ENCODE measurements at places on chromosomes 5 and 9.

DNA sequence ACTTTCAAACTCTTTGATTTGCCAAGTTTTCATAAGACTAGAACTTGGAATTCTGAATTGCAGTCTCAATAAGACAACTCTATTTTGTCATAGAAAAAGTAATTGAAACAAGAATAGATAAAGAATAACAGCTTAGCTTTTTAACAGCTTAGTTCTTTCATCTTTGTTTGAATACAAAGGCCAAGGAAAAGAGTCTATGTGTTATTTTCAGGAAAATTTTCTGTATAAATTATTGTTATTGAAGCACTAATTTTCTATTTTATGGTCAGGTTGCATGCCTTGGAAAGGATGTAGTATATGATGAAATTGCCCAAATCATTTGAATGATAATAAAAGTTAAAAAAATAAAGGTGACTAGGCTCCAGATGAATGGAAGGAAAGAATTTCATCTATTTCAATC, 25.2 kb upstream of the SPRY4 start:
- no peak for DNase-seq

DNA sequence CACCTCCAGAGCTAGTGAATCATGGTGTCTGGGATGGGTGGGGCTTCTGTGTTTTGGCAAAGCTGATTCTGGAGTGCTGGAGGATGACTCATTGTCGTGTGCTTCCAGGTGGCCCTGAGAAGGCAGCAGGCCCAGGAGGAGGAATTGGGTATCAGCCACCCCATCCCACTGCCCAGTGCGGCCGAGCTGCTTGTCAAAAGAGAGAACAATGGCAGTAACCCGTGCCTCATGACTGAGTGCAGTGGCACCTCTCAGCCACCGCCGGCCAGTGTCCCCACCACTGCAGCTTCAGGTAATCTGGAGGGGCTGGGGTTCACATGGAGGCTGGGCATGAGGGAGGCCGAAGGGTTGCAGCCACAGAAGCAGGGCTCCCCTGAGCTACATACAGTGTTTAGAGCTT, 5.4 kb downstream of the DMRT1 start:
- no peak for DNase-seq

DNA sequence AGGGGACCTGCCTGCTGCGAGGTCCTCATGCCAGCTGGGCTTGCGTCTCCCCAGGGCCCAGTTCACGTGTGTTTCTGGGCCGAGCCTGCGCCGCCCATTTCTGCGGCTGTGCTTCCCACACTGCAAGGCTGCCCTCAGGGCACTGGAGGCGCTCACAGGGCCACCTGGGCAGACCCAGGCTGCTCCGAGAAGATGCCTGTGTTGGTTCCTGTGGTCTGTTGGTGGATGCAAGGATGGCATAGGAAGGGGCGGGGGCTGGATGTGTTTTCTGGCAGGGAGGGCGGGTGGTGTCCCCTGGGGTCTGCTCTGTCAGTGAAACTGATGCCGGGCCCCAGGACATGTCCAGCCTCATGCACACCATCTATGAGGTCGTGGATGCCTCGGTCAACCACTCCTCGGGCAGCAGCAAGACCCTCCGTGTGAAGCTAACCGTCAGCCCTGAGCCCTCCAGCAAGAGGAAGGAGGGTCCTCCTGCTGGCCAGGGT, 25.9 kb downstream of the NKD2 start:
- DNase-seq = no peak

- no peak for DNase-seq
Observed at GRCh38 chr9:129550199-129550839, 70.6 kb downstream of the C9orf50 start.

- no peak for DNase-seq
Observed at GRCh38 chr5:136058039-136058971, 29.5 kb downstream of the TGFBI start.

- DNase-seq = no peak
Observed at GRCh38 chr9:27655441-27655840, 82.2 kb upstream of the C9orf72 start.

- no peak for DNase-seq
Observed at GRCh38 chr9:82583524-82583923, 479.4 kb downstream of the RASEF start.

GRCh38 chr5:146394486-146394885, 52.6 kb upstream of the TCERG1 start:
- no peak for DNase-seq

DNA sequence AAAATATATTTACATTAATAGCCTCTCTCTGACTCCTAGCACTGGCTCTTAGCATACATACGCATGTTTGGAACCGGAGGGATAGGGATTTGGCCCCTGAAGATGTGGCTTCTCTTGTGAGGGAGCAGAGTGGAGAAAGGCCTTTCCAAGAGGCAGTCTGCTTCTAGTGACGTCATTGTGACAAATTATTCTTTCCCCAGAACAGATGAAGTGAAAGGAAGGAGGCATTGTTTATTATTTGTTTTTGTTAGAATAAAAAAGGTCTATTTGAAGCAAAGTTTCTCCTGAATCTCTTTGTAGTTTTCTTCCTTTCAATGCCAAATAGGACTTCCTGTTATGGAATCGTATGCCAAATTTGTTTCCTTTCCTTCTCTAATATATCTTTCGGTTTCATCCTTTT, 361.6 kb downstream of the ICE1 start:
- DNase-seq = no peak

- no peak for DNase-seq
Observed at GRCh38 chr5:171614971-171615653, 170.5 kb upstream of the SMIM23 start.

GRCh38 chr5:1338506-1339070, 6.3 kb downstream of the CLPTM1L start:
- no peak for DNase-seq

- no peak for DNase-seq
Observed at GRCh38 chr5:103094737-103095136, 25.2 kb downstream of the GIN1 start.

DNA sequence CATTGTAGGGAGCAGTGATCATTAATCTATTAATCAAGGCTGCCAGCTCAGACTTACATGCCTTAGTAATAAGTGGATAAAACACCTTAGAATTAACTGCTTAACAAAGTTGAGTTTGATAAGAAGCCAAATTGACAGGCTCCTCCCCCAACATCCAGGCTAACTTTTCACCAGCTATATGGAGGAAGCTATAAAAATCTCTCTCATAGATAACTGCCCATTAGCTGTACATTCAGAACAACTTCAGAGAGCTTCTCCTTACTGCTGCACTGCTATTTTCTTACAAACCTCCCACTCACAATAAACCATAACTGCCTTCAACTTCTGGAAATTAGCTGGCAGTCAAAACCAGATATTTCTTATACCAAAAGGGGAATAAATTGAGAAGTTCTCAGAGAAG, 364.1 kb downstream of the PRELID2 start:
- DNase-seq = no peak

DNA sequence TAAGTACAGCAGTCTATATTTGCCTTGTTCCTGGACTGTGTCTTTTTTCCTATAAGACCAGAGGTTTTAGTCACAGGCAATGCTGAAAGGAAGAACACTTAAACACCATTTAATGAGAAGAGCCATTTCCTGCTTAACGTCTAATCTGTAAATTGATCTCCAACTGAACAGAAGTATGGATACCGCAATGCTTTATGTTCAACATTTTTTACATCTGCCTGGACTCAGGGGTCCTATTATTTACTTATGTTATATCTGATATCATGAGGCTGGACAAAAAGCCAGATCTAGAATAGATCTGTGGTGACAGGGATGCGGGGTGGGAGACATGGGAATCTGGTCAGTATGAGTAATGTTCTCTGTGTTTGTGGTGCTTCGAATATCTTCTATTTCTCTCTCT, 334.6 kb upstream of the MPDZ start:
- DNase-seq = no peak

DNA sequence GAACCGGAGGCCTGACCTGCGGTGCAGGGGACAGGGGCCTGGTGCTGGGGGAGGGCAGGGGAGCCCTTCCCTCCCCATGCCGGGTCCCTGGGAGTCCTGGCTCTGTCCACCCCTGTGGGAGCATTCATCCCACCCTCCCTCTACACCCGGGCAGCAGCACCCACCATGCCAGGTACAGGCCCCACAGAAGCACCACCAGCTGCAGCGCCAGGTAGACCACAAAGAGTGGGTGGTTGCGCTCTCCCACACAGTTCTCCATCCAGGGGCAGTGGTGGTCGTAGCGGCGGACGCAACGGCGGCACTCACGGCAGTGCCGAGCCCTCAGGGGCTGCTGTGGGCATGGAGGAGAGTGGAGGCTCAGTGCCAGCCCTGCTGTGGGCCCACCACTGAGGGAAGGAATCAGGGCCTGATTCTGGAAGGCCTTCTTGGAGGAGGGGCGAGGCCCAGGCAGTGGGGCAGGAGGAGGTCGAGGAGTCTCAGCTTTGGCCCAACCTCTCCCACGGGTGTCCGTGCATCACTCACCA, 2.4 kb downstream of the ZDHHC12 start:
- DNase-seq = no peak

DNA sequence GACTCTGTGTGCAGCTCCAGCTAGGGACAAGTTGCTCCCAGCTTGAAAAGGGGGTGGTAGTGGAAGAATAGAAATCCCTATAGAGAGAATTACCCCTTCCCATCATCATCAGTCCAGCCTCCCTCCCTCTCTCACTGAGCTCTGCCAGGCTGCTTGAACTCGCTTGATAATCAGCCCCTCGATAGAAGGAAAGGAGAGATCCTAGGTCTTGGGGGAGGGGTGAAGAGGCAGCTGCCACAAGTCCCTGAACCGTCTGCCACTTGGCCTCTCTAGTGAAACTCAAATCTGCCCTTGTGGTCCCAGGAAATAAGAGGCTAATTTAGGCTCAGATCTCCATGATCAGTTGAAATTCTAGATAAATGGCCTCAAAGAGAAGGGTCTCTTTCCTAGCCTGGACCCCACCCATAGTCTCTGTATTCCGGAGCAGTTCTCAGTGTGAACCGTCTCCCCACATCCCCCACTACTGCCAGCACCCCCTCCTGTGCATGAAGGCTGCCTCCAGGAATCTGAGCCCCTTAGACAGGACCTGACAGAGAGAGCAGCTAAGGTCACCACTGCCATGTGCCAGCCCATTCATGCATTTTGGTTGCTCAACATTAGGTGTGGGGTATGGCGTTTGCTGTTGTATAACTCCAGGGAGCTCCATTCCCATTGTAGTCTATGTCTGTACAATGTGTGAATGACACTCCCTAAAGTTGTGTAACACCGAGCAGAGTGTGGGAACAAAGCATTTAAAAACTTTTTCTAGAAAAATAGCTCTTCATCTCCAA, 5.5 kb downstream of the DNAJB5 start:
- no peak for DNase-seq

DNA sequence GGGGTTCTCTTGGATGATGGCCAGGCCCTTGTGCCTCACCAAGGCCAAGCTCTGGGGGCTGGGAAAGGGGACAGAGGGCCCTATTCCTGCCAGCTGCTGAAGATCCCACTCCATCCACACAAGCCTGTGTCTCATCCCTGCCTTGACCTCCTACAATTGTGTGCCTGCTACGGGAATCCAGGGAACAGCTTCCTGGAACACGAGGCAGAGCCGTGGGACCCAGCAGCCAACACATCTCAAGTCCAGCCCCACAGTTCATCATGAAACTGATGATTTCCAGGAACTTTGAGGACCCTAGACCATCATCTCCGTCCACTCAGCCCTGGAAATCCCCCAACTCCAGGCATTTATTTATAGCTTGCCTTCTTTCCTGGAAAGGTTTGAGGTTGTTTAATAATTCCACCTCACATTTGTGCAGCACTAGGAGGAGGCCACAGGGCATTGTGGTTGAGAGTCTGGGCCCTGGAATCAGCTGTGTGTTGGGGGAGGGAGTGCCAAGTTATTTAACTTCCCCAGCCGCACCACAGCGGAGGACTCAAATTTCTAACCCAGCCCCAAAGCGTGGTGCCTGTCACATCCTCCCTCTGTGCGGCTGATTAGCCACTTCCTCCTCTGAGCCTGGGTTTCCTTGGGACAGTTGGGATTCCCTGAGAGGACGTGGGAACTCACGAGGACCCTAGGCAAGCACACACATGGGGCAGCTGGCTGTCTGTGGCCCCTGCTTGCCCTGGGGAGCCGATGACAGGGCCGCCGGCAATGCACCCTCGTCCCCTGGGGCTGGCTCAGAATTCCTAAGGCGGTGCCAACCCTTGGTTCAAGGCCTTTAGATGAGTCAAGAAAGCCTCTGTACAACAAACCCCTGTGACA, 58.2 kb upstream of the GGTA1 start:
- no peak for DNase-seq

GRCh38 chr9:137407590-137408300, 15.2 kb downstream of the EXD3 start:
- no peak for DNase-seq

DNA sequence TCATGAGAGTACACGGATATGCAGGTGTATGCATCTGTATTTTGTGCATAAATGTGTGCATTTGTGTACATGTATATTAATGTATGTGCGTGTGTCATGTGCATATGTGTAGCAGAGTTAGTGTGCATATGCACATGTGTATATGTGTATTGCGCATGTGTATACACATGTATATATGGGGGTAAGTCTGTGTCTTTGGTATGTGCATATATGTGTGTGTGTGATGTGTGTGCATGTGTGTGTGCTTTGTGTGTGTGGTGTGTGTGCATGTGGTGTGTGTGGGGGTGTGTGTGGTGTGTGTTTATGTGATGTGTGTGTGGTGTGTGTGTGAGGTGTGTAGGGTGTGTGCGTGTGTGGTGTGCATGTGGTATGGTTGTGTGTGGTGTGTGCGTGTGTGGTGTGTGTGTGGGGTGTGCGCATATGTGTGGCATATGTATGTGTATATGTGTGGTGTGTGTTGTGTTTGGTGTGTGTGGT, 13.1 kb upstream of the CTSL start:
- DNase-seq = no peak

GRCh38 chr5:90387508-90387907, 22.0 kb downstream of the CETN3 start:
- no peak for DNase-seq
